Head of caudate nucleus (tissue), 42 donors: ENCODE measurements at places on chromosomes 5 and 9.

DNA sequence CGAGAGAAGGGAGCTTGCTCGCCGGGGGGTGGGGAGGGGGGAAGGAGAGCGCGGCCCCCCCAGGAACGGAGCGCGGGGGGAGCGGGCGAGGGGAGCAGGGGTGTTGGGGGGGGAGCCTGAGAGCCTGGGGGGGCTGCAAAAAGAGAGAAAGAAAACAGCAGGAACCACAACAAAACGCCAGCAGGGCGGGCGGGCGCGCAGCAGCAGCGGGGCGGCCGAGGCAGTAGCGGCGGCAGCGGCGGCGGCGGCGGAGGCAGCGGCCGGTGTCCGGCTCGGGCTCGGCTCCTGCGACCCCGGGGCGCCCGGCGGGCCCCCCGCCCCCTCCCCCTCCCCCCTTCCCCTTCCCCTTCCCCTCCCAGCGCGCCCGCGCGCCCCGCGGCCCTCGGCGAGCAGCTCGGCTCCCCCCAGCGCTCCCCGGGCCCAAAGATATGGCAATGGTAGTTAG is 1.6 kb downstream of the NR2F1 start:
- DNase-seq: no peak

DNA sequence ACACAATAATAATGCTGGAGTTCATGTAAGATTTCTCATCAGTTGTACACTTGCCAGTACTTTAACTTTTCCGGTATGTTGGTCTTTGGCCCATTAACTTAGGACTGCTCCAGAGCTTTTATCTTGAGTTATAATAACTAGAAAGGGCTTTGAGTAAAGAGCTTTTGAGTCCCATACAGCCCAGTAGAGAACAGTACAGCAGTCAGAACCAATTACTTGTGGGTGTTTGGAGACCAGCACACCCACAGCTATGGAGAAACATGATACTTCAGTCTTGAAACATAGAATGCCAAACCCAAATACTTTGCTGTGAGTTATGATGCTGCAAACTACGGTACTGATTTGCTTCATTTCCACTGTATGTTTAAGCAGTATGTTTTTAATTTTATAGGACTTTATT is 374.3 kb downstream of the CCDC171 start:
- no peak for DNase-seq

- DNase-seq: no peak
These were observed 190.7 kb upstream of the TAS2R1 start for GRCh38 chr5:9820691-9821449.

DNA sequence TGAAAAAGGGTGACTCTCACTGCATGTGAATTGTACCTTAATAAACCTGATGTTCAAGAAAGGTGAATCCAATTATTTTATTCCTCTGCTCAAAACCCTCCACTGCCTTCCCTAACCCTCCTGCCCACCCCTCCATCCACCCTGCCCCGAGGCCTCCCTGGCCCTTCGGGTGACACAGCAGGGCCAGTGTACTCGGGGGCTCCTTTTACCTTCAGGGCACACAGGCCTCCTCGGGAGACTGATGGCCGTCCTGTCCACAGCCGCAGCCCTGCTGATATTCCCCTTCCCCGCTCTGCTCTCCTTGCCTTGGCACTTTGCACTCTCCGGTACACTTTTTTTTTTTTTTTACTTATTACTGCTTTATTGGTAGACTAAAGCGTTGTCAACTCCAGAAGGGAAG is 234.0 kb downstream of the CACNA1B start:
- no peak for DNase-seq

DNA sequence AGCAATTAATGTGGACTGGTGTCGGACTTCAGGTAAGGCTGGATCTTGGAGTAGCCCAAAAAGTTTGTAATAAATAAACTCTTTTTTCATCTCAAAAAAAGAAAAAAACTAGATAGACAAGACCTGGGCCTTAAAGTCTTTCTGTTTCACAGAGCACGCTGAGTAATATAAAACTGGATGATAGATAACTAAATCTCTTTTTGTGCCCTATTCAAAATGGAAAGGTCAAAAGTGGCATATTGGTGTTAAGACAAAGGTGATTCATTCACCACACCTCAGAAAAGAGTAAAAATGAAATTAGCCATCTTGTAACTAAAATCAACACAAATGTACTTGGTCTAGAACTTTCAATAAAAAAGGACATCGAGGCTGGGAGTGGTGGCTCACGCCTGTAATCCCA is 30.3 kb upstream of the RFK start:
- DNase-seq: no peak

GRCh38 chr5:120252839-120253238 is 211.3 kb upstream of the PRR16 start:
- DNase-seq: no peak
